EH (cell line): ENCODE measurements at places on chromosomes 5 and 9.

DNA sequence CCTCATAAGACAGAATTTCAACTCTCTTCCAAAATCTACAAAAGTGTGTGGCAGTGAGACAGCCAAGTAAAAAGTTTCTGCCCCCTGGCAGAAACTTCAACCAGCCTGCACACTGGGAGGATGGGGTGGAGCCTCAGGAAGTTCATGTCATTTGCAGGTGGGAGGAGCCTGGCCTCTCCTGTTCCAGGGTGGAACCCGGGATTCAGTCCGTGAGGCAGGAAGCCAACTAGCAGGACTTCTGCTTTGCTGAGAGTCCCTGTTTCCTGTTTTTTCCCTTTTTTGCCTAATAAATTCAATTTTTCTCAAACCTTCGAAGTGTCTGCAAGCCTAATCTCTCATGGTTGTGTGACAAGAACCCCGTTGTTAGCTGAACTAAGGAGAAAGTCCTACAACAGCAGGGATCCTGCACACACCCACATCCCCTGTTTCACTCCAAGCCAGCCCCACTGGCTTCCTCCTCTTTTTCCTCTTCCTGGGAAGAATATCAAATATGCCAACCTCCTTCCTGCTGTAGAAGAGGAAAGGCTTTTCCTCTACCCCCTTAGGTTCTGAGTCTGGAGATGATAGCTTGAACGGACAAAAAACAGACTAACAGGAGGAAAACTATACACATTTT is 69.3 kb downstream of the ALDH7A1 start:
- DNase-seq, result peak; percentile 63

DNA sequence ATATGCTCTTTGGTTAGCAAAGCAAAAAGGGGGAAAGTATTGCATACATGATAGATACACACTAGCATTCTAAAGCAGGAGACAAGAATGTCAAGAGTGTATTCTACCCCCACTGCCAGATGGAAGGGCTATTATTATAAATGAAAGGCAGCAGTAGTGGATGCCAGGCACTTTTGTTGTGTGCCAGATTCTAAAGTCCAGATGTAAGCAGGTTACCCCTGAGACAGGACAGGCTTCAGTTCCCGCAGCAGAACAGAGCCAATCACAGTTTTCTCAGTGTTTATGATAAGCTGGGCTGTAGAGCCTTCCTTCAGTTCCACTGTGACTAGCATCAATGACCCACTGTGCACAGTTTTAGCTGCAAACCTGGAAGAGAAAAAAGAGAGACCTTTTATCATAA is 226.6 kb upstream of the TBCA start:
- no peak for DNase-seq

DNA sequence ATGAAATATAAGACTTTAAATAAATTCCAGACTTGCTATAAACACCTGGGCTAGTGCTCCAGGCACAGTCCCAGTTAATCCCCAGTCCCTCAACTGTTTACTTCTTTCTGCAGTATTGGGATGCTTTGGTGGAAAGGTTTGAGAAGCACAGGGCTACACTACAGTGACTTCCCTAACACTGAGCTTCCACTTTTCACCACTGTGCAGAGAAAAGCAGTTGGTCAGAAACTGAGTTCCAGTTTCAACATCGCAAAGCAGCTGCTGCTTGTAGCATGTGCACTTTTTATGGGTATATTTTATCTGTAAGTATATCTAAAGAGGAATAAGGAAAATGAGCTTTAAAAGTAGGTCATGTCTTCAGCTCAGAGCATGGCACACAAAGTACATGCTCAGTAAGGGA is 339.7 kb downstream of the NTRK2 start:
- DNase-seq, result no peak

DNA sequence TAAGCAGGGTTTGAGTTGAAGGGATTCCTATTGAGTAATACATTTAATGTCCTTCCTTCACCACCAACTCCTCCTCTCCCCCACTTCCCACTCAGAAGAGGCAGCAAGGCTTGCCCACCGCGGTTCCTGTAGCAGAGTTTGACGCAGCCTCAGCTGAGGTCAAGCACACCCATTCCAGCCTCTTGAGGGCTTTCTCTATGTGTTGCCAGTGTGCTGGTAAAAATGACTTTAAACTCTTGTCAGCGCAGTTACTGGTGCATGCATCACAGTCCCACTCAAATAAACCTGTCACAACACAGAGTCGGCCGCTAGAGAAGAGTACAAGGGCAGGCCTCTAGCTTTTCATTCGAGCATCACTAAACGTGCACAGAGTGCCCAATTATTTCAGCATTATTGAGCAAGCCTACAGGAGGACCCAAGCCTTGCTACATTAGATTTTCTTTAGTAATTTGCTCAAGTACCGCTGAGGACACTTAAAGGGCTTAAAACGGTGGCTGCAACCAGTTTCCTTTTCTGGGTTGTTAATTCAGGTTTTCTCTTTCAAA is 79.6 kb downstream of the TLE4 start:
- peak; percentile 46 for DNase-seq

DNA sequence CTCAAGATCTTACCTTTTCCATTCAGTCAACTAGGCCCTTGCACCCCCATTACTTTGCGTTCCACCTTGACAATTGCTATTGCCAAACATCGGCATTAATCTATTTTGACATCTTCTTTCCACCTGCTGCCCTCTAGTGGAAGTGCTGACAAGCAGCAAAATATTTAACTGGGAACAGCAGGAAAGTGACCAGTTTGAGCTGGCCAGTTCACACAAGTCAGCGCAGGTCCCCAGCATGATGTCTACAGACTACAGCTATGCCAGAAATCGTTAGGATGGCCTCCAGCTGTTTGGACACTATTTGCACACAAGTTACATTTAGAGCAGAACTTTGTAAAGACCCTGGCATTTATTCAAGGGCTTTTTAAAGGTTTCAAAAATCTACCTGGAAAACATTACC is 160.1 kb downstream of the GHR start:
- DNase-seq, result peak; percentile 60

DNA sequence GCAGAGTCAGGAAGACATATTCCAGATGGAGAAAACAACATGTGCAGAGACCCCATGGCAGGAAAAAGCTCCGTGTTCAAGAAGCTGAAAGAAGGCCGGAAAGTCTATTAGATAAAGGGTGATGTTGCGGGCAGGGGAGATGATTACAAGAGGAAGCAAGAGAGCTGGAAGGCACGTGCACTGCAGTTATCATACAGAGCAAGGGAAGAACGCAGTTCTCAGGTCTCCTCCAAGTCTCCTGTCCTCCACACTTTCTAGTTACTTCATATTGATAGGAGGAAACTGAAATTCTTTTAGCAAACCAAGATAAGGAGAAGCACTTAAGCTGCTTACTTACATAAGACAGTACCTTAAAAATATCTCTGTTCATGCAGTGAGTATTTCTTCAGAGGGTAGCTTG is 58.3 kb upstream of the PLPP6 start:
- no peak for DNase-seq

DNA sequence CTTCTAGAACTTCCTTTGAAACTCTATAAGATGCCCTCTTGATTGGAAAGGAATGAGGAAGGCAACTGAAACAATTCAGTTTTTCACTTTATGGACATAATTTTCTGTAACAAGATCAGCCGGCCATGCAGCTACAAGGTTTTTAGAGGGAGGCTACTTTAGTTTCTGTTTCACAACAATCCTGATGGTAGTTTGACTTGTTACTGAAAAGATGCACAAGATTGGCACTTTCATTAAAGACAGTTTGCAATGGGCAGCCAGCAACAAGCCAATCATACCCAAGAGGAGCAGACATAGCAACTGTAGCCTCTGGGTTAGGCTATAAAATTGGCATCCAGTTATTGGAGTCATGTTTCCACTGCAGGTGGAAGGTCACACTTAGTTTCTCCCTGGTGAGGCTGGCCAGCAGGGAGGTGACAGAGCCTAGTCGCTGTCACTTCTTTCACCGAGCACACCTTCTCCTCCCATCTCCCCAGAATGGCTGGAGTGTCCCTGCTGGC is 74.3 kb upstream of the TGFBR1 start:
- DNase-seq, result no peak

GRCh38 chr5:171855798-171856763 is 70.5 kb downstream of the SMIM23 start:
- peak; percentile 19 for DNase-seq

DNA sequence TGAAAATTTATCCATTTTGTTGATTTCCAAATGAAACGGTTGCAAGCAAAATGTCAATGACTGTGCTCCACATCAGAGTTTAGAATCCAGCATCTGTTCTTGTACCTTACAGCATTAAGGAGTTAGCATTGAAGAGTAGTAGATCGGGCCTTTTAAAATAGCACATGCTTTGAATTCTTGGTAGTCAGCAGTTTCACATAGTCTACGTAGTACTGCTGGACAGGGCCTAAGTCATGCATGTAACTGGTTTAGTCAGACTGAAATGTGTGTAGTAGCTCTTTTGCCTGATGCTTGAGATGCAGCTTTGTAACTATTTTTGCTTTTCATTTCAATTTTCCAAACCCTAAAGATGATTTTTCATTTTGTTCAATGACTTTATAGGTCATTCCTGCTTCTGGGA is 19.8 kb downstream of the LECT2 start:
- DNase-seq, result peak; percentile 37

DNA sequence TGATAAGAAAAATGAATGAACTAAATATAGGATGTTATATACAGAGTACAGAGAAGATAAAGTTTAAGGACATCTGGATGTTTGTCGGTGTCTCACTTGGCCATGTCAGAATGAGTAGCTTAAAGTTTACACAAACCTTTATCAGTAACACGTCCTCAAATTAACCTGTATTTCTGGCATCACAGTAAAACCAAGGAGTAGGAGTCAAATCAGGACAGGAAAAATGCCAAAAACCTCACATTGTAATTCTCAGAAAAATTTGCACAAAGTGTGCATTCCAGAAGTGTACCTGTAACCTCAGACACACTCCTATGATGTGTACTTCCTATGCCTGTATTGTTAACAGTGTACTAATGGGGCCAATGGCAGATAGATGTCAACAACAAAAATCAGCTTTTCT is 139.3 kb downstream of the SMC2 start:
- no peak for DNase-seq

DNA sequence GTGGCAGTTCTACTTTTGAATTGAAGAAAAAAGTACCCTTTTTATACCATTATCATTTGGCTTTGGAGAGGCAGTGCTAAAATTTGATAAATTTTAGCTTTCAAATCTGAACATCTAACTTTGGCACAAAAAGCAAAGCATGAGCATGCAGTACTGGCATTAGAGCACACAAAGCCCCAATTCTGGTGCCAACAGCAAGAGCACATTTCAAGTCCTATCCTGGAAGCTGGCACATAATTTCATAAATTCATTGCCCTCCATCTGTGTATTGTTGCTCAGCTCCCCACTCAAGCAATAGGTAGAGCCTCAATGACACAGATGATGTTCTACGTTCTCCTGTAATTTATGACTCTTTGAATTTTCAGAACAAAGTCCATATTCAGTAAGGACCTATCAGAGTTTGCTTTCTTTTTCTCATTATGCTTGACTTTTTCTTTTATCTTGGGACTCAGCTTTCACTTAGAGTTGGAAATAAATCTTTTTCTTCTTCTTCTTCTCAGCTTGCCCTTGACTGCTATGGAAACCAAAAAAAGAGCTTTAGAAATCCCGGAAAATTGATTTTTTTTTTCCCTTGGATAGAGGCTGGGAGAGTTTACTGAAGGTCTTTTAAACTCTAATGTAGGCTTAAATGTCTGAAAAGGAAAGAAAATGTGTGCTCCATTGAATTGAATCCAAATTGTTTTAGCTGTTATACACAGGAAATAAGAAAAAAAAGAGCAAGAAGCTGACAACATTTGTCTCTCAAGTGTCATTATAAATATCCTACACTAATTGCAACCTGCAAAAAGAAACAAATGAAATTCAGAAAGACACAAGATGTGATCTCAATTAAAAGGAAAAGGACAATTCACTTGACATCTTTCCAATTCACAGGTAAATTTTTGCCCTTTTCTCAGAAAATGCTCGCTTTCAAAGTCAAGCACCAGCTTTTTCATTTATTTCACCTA is 380.8 kb upstream of the CDH18 start:
- no peak for DNase-seq

GRCh38 chr5:668283-668995 is 24.7 kb downstream of the TPPP start:
- DNase-seq, result no peak

DNA sequence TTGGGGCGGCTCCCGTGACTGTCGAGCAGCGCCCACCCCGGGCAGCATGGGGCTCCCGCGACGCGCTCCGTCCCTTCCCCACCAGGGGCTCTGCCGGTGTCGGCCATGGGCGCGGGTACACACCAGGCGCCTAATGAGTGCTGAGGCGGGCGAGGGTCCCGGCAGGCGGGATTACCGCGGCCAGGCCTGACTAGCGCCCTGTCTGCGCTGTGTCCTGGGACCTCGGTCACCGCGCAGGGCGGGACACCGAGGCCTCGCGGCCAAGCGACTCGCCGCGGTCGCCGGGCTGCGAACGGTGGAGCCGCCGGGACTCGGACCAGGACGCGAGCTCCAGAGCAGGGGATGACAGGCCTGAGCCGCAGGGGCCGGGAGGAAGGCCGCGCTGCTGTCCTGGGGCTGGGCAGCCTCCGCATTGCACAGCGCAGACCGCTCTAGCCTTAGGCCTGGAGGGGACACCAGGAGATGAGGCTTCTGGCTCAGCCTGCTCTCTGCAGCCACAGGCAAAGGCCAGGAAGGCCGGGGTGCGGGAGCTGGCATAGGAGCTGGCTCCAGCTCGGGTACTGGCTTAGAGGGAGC is 14.1 kb downstream of the LCN10 start:
- DNase-seq, result peak; percentile 64

DNA sequence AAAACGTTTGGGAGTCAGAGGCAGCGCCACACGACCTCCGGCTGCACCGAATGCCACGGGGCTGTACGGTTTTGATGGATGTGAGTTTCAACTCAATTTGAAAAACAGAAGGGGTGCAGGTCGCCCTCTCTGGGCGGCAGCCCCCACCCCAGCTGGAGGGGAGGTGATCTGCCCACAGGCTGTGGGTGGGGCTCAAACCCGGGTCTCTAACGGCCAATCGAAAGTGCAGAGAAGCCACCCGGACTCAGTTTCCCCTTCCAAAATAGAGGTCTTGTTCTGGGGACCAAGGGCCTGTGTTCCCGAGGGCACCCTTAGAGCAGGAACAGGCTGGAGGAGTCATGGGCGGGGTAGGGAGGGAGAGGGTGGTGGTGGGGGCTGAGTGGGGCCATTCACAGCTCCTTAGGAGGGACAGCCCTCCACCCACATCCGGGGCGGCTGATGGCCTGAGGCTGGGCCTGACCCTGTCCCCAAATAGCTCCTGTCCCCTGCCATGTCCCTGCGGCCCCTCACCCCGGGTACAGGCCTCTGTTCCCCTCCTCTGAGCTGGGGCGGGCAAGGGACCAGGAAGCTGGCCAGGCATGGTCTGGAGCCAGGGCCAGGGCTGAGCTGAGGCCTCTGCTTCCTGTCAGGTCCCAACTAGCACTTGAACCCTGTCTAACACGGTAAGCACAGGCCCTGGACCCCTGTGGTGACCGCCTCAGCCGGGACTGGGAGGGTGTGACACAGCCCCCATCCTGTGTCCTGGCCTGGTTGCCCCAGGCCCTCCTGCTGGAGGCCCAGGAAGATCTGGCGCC is 22.6 kb upstream of the NOTCH1 start:
- DNase-seq, result peak; percentile 13

DNA sequence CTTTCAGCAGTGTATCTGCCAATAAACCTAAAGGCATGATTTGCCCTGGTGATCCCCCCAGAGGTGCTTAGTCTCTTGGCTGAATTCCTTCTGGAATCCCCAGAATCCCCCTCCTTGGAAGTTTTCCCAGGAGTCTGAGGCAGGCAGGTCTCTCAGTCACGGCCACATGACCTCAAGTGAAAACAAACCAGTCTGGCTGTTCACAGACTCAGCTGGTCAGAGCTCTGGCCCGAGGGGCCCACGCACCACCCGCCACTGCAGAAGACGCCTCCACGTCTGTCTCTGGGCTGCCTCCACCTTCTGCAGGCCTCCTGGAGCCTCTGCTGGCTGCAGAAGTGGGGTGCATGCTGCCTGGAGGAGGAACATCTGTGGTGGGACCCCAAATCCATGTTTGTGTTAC is 52.5 kb downstream of the HRH2 start:
- no peak for DNase-seq
